ENCODE measurements at places on chromosomes 1 and 21. TPM values are rescaled to one million over a fixed set of nuclear protein-coding genes. Genes with fewer than 3 reads are reported as not detected.

Gene CLEC20A
- not detected for total RNA-seq

DNA sequence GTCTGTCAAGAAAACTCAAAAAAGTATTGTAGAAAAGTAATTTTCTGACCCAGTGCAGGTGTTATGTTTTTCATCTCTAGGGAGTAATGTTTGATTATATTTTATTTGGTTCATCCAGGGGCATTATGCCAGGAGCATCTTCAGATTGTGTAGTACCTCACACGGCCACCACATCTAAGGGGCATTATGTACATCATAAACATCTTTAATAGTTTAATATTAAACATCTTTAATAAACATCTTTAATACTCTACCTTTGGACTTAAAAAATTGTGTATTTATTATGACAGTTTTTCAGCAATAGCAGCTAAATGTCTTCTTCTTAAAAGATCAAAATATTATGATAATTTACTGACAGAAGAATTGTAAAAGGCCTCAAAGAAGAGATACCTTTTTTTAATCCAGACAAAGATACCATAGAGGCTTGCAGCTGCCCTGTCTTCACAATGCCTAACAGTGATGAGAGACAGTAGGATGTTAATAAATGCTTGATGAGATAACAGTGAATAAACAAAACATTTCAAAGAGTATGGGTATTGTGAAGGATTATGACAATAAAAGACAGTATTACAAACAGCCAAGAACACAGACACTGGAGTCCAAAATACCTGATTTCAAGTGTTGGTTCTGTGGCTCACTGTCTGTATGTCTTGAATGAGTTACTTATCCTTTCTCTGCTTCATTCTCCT, 240.9 kb upstream of the ADGRL2 start:
- no peak for DNase-seq

GRCh38 chr1:155178441-155179111, 4.9 kb downstream of the TRIM46 start:
- DNase-seq, result no peak

Gene SLC26A9
- not detected for total RNA-seq

Gene DIRAS3
- total RNA-seq, result 0.21 TPM

Gene MATN1
- total RNA-seq, result 0.31 TPM

Gene BRINP2
- total RNA-seq, result 0.16 TPM

GRCh38 chr21:34707876-34708325, 39.1 kb downstream of the CLIC6 start:
- no peak for DNase-seq

DNA sequence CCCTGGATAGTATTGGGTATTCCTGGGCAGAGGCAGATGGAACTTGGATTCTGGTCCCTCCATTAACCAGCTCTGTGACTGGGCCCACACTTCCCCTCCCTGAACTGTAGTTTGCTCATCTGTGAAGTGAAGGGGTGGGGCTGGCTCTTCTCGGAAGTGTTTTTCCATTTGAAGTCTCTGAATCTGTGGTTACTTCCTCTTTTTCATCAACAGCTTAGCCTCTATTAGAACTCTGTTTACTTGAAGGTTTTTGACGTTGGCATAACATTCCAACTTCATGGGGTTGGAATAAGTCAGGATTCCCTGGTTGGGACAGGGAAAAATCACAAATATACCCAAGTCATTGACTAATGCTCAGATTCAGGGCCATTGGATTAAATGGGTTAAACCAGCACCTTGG, 3.6 kb downstream of the KIAA0040 start:
- no peak for DNase-seq

DNA sequence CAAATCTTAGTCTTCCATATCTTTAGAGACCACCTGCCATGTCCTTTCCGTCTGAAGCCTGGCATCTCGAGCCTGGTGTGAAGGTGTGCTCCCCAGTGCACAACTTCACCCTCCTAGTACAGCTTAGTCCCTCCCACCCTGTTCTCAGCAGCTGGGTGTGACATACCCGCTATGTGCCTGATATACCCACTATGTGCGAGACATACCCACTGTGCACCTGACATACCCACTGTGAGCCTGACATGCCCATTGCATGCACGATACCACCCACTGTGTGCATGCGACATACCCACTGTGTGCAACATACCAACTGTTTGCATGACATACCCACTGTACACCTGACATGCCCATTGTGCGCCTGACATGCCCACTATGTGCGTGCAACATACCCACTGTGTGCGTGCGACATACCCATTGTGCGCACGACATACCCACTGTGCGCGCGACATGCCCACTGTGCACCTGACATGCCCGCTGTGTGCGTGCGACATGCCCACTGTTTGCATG, 3.0 kb upstream of the RRP1 start:
- DNase-seq, result no peak

GRCh38 chr1:225879521-225880221, 2.5 kb downstream of the TMEM63A start:
- no peak for DNase-seq

GRCh38 chr21:41630249-41630648, 122.3 kb upstream of the TMPRSS2 start:
- DNase-seq, result no peak

Gene AKIRIN1
- total RNA-seq, result 281 TPM

- no peak for DNase-seq
These were observed 28.9 kb downstream of the PBX1 start for GRCh38 chr1:164587617-164588501.

Gene AK5
- 8.8 TPM for total RNA-seq

Gene LCE6A
- not detected for total RNA-seq

GRCh38 chr1:153032677-153033308, 1.8 kb downstream of the SPRR1B start:
- peak; percentile 73 for DNase-seq

Gene APOBEC4
- total RNA-seq, result not detected

DNA sequence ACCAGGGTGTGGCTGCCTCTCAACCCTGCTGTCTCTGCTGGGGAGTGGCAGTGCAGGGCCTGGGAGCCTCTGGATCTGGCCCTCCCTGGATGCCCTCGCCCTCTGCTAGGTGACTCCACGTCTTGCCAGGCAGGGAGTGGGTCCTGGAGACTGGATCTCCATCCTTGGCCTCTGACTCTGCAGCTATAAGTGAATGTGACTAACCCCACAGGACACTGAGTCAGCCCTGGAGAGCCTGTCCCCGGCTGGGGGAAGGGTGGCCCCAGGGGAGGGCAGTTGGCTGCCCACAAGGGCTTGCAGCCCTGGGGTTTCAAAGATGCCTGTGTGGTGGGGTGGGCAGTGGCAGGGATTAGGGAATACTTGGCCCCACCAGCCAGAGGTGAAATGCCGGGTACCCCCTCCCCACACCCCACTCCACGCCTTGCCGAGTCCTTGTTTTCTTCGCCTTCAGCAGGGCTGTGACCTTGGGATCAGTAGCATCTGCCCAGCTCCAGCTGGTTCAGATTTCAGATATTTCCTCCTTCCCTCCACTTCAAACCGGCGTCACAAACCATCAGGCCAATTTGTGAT, 1.9 kb upstream of the MYBPH start:
- no peak for DNase-seq

DNA sequence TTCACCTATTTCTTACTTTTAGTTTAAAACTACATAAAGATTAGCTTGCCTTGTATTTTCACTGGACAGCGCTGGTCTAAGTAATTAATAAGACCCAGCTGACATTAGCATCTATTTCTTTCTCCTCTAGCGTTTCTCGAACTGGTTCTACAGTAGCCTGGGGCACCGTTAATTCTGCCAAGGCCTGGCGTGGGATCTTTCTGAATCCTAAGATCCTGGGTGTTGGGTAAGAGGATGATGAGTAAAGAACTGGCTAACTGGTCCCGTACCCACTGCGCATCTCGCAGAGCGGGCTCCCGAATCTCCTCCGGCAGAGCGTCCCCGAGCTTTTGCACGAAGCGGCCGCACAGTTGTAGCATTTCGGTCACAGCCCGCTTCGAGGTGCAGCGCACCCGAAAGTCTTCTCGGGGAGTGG, 309 bp downstream of the NSL1 start:
- DNase-seq, result no peak

Gene PLA2G2A
- total RNA-seq, result 0.97 TPM

Gene MCOLN2
- 10.9 TPM for total RNA-seq

DNA sequence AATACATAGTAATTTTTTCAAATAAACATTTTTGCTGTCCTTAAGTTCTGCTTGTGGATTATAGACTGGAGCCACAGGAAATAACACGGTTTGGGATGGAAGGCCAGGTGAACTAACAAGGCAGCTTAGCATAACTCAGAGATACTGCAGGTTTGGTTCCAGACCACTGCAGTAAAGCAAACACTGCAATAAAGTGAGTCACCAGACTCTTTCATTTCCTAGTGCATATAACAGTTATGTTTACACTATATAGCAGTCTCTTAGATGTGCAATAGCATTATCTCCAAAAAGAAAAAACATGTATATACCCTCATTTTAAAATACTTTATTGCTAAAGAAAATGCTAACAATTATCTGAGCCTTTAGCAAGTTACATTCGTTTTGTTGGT, 22.0 kb downstream of the LRRC42 start:
- no peak for DNase-seq

DNA sequence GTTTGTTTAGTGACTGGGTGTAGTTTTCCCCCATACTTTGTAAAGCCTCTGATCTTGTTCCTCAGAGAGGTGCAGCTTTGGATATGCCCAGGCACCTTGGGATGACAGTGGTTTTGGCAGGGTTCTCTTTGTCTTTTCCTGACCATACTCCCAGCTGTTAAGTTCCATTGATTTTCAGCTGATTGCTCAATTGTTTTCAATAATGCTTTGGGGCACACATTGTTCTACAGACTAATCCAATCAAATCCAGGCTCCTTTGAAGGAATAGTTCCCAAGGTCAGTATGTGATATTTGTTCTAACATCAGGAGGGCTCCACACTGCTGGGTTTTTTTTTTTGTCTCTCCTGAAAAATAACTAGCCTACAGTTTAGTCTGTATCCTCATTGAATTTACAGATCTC, 24.8 kb downstream of the PPP2R5A start:
- peak; percentile 5 for DNase-seq

GRCh38 chr1:95249916-95250315, 15.9 kb downstream of the RWDD3 start:
- no peak for DNase-seq

- DNase-seq, result no peak
These were observed 171.1 kb upstream of the EDN2 start for GRCh38 chr1:41655632-41656031.

Gene SLC9C2
- 1.1 TPM for total RNA-seq

GRCh38 chr1:216903382-216903740, 180.1 kb upstream of the ESRRG start:
- DNase-seq, result no peak

DNA sequence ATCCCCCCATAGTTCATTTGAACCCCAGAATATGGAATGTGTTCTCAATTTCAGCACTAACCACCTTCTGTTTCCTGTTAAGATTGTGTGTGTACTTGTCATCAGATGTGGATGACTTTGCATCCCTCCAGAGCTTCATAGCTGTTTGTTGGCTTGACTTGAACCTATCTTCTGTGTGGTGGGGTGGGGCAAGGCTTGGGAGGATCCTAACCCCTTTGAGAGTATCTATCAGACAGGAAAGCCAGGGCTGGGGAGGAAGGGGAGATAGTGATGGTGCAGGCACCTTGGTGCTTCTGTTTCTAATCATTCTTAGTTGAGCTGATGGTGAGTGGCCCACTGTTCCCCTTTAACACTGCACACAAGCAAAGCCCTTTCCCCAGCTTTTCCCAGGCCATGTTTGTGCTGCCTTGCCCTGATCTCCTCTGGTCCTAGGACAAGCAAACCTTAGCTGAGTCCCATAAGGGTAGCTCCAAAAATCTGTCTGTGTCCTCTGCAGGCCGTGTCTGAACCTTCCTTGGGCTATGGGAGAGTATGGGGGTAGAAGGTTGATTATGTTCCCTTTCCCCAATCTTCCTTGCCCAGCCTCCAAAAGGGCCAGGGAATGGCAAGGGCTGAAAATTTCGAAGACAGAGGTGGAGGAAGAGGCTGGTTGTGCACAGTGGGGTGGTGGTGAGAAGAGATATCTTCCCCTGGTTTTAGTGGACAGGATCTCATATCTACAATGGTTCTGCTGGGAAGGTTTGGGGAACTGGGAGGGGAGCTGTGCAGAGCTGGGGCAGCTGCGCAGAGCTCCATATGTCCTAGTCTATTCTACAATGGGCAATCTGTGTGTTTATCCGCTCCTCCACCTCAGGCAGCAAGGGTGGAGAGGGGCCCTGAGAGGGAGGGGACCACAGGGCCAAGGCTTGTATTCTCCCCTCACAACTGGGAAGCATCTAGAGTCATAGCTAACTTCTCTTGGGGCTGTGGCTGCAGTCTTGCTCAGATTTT, 1.4 kb downstream of the NHLH1 start:
- no peak for DNase-seq

Gene PTAFR
- 0.76 TPM for total RNA-seq

GRCh38 chr1:84692391-84692790, 2.1 kb upstream of the SSX2IP start:
- DNase-seq, result no peak

Gene COX20
- total RNA-seq, result 19.3 TPM

GRCh38 chr1:235502601-235503402, 1.4 kb downstream of the B3GALNT2 start:
- peak; percentile 34 for DNase-seq

DNA sequence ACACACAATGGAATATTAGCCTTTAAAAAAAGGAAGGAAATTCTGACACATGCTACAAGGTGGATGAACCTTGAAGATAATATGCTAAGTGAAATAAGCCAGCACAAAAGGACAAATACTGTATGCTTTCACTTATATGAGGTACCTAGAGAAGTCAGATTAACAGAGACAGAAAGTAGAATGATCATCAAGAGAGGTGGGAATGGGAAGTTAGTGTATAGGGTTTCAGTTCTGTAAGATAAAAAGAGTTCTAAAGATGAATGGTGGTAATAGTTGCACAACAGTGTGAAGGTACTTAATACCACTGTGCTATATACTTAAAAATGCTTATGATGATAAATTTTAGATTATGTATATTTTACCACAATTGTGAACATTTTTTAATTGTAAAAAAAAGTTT, 7.2 kb downstream of the RPAP2 start:
- DNase-seq, result no peak

DNA sequence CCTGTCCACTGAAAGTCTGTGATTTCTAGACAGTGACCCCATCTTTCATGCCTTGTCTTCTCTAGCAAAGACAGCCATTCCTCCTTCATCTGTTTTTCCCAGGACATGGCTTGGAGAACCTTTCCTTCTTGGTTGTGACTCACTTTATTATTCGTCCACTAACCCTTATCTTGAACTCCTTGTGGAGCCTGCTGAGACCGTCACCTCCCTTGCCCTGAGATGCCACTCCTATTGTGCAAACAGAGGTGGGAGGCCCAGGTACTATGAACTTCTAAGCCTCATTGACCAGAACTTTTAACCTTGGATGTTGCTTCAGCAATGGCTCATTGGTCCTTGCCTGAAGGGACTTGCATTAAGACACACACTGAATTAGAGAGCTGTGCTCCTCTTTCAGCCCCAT, 117.5 kb downstream of the FOXD2 start:
- no peak for DNase-seq
